ENCODE measurements at places on chromosomes 7 and 10.

DNA sequence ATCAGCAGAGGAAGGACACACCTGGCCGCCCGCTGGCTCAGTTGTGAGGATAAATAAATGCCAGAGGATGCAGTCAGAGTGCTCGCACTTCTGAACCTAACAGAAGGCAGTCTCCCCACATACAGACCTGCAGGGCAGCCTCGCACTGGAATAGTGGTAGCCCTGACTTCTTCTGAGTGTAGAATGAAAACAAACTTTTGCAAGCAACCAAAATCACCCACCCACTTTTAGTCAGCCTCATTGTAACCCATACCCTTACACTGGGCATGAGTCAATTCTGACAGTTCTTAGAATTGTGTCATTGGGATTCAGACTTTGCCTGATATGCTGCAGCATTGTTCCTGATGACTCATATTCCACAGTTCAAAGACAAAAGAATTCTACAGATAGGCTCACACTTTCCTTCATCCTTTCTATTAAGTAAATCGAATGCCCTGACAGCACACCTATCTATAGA is 167.0 kb upstream of the CDK1 start:
- peak; percentile 51 for DNase-seq

DNA sequence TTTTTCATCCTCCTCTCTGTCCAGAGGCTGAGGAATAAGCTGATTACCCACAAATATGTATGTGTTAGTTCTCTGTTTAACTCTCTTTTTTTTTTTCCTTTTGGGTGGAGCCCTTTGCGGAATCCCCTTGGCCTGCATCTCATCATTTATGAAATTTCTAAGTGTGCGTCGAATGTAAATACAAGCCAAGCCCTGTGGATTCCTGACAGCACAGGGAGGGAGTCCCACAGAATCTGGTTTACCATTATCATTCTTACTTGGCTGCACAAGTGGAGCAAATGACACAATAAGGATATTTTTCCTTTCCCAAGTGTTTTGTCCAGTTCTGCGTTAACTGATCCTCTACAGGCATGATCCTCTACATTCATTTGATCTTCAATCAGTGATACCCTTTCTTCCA is 11.4 kb downstream of the STK31 start:
- DNase-seq = no peak

DNA sequence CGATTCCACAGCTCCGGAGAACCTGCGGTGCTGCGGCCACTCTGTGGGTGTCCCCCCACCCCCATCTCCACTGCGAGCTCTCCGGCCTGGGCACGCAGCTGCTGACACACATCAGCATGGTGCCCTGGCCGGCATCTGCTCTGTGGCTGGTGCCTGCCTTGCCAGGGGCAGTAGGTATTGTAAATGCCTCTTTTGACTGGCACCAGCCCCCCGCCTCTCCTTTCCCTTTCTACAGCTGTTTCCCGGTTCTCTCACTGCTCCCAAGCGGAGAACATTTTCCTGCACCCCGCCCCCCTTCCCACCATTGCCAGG is 357.1 kb upstream of the ZNF32 start:
- DNase-seq = no peak

- DNase-seq = no peak
These were observed 24.9 kb upstream of the ZC3HAV1L start for GRCh38 chr7:139060695-139061237.

- no peak for DNase-seq
These were observed 19.7 kb downstream of the BNIP3 start for GRCh38 chr10:131961777-131962662.

All from glomerular endothelial cell (primary cell).